NCI-H2171 treated with DMSO at 0.1 percent for 48 hours (cell line): ENCODE measurements at places on chromosomes 2 and 18.

DNA sequence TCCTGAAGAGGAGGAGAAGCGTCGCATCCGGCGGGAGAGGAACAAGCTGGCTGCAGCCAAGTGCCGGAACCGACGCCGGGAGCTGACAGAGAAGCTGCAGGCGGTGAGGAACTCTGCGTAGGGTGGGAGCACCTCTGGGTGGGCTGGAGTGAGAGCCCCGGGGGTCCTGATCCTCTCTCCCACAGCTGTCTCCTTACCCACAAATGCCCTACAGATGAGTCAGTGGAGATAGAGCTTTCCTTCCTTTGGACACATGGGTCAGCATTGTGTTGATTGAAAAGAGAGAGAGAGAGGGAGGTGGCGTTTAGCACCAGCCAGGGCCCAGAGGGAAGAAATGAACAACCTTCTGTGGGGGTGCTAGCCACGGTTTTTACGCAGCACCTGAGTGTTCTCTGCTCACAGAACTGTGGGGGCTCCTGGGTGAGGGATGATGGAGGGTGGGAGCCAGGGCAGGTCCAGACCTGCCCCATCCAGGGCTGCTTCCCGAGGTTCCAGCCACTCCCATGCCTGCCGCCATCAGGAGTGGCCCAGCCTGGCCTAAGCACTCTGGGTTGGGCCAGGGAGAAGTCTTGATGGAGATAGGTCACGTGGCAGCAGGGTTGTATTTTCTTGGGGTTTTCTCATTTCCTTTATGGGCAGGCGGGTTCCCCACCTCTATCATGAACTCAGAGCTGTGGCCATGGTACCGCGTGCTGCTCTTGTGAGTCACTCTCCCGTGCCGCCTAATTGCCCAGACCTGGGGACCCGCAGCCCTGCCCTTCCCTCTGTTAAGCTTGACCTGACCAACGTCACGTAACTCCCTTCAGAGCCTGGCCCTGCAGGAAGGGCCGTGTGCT, 16.3 kb downstream of the FOSL2 start:
- DNase-seq = no peak

DNA sequence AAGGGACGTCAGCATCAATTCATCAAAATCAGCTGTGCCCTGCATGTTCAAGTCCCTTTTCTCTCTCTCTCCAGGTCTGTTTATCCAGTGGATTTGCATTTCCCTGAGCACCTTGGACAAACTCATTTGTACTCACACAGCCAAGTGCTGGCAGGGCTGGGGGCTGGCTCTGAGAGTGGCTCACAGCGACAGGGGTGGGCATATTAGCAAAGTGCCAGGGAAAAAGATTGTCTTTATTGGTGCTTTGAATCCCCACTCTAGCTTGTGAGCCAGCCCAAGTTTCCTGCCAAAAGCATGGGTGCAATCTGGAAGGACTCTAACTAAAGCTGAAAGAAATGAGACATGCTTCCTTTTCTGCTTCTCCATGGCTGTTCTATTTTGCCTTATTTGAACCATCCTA, 56.6 kb downstream of the ACOXL start:
- DNase-seq = no peak

GRCh38 chr2:42055573-42056514, 8.0 kb downstream of the PKDCC start:
- DNase-seq = no peak

DNA sequence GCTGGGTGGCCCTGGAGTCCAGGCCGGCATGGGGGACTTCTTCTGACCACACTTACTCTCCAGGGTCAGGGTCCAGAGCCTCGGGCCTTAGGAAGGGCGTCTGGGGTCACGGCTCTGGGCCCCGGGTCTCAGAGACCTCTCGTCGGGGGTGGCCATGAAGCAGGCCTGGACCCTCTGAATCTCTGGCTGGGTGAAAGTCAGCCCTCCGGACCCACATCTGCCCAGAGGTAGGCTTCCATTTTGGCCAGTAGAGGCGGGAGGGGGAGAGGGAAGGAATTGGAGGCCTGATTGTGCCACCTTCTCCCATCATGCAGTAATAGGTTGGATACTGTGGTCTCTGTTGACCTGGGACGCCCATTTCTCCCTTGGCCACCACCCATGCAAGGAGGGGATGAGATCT, 125.3 kb upstream of the GPC1 start:
- DNase-seq = no peak

DNA sequence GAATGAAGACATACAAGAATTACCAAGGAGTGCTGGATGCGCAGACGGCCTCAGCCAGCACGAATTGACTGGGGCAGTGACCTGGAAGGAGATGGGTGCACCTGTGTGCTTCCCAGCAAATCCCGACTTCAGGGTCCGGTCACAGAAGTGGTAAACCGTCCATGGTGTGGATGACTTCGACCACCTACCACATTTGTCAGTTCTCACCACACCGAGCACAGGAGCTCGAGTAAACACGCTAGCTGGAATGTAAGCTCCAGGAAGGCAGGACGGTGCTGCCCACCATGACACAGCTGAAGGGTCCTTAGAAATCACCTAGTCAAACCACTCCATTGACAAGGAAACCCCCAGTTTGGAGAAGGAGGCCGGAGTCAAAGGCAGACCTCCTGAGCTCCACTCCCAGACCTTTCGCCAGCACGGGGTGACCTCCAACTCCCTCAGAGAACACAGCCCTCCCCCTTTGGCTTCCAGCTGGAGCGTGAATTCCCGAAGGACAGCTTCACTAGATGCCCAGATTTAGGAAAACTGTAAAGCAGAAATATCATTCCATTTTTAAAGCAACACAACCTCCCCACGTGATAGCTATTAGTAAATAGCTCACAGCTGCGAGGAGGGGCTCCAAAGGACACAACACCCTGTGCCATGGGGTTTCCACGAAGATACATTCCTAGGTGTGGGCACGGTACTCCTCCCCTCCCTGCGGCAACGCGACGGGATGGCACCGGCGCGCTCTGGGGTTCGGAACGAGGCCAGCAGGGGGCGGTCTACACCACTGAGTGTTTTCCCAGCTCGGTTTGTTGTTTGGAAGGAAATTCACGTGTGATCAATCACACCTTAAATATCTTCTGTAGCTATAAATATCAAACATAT, 34.1 kb upstream of the GNAL start:
- DNase-seq = no peak

GRCh38 chr2:188870289-188870688, 103.9 kb upstream of the COL3A1 start:
- DNase-seq = no peak

GRCh38 chr2:121284463-121285449, at the start of gene TFCP2L1:
Gene TFCP2L1 (minus strand): TSS chr2:121285202. CDS start chr2:121285109, 93 bp downstream.
- peak; percentile 73 for DNase-seq

- DNase-seq = no peak
Measured at GRCh38 chr2:174667250-174667860, 69.8 kb upstream of the WIPF1 start.

DNA sequence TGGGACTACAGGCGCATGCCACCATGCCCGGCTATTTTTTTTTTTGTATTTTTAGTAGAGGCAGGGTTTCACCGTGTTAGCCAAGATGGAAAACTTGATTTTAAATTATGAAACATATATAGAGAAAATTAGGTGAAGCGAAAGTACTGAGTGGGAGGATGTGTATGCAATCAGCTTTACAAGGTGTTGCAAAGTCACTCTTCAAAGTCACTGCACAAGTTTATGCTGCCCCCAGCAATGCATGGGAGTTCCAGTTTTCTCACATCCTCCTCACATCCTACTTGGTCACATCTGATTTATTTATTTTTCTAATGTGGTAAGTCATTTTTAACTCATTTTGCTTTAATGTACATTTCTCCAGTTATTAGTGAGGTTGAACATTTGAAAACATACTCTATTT, 49.2 kb upstream of the CHN1 start:
- no peak for DNase-seq

DNA sequence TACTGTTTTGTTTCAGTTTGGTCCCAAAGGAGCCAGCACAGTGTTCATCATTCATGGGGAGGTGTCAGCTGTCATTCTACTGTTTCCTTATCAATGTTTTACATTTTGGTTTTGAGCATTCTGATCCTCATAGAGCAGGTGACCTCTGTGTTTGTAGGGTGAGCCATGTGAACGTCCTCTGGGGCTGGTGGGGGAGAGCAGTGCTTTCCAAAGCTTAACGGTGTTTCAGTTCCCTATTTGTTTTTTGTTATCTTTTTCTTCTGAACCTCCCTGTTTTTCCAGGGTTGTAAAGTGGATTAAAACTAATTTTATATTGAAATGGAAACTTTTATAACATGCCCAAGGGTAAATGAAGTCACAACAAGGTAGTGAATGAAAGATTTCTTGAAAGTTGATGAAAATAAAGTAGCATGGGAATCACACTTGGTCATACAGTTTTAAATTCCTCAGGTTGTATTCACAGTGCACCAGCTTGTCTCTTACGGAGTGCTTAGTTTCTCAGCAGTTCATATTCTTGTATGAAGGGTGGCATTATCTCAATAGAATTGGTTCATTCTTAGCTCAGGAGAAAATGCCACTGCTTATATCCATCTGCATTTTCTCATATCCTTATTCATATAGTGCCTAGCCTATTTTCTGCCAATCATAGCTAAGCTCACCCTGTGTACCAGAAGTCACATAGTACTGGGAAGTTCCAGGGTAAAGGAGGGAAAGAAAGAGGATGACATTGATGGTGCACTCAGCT, 54.5 kb downstream of the MAP4K4 start:
- no peak for DNase-seq

- no peak for DNase-seq
Measured at GRCh38 chr2:141611176-141611571, 519.6 kb downstream of the LRP1B start.

DNA sequence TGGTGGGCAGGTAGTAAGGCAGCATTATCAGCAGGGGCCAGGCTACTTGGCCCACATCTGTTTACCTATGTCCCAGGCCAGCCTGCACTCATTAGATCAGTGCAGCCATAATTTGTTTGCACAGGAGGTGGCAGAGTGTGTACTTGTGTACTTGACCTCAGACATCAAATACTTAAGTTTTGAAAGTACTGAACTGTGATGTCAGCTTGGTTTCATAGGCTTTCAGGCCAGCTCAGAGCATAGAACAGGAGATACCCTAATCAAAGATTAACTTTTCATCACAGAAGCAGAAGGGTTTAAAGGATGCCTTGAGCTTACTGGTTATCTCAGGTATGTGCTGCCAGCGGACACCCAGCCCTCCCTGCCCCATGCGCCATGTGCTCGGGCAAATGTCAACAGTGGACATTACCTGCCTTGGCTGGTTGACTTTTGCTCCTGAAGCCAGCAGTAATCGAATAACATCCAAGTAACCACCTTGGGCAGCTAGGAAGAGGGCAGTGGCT, 33.2 kb downstream of the ANKRD29 start:
- DNase-seq = no peak

- DNase-seq = no peak
Measured at GRCh38 chr18:13232971-13233786, 14.6 kb downstream of the LDLRAD4 start.

DNA sequence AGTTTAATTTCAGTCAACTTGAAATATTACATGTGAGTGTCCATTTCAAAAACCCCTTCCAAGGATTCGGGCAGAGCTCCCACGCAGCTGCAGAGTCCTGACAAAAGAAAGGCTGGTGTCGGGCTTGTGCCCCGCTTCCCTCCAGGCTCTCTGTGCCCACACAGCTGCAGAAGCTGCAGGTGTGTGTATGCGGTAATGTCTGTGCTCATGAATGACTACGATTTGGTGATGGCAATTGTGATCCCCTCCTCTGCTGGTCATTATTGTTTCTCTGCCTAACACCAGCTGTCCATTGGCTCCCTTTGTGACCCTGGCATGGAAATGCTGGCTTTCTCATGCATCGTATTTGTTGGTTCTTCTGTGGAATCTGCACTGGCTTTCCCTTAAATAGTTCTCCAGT, 224.8 kb downstream of the NUP35 start:
- DNase-seq = no peak

DNA sequence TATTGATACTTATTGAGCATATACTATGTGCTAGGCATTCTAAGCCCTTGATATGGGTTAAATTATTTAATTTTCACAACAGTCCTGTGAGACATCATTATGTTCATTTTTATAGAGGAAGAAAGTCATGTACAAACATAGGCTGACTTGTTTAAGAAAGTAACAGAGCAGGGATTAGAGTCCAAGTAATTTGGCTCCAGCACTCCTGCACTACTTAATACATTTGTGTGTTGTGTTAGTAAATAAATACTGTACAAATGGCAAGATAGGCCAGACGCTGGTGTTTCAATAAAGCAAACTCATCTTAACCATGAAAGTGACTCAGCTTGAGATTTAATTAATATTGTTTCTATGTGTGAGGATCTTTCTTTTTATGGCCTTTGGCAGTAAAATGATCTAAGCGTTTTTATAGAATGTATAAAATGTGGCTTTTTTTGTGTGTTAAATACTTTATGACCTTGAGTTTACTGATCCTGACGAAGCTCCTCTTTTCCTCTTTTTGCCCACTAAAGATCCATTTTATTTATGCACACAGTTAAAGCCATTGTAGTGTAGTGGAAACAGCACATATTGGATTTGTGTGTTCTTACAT, 21.3 kb downstream of the NBEAL1 start:
- no peak for DNase-seq

DNA sequence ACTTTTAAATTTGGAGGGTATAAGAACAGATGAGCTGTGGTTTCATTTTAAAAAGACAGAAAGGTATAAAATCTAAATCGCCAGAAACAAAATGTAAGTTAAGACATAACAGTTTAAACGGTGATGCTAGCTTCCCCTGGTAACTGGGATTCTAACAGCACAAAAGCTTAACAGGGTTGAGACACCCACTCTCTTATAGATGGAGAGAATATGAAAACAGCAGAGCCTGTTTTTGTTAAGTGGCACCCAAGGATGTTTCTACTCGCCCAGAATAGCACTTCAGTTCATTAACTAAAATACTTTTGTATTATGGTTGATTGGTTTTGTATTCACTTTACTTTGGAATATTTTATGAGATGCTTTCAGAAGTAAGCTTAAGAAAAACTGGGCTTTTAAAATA, 151.9 kb upstream of the RND3 start:
- DNase-seq = no peak

DNA sequence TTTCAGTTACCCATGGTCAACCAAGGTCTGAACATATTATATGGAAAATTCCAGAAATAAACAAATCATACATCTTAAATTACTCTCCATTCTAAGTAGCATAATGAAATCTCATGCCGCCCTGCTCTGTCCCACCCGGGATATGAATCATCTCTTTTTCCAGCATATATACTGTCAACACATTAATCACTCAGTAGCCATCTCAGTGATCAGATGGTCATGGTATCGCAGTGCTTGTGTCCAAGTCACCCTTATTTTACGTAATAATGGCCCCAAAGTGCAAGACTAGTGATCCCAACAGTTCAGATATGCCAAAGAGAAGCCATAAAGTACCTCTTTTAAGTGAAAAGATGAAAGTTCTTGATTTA, 43.8 kb downstream of the OSBPL6 start:
- DNase-seq = no peak

GRCh38 chr18:69956665-69957620, 9.3 kb upstream of the CD226 start:
- DNase-seq = no peak

GRCh38 chr2:198817536-198817935, 640.2 kb downstream of the SATB2 start:
- DNase-seq = no peak

DNA sequence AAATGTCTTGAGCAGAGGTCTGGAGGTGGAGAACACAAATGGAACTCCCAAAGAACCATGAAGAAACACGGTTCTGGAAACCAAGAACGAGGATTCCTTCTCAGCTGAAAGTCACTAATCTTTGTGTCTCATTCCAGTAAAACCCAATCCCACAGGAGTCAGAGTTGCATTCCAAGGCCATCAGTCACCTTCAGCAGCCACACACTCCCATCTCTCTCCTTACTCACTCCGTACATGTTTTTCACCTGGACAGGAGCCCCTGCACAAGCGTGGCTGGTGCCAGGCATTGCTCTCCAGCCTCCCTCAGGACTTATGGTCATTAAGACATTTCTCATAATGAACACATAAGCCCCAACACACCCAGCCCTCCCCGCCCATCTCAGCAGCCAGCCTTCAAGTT, 175.4 kb upstream of the SIX2 start:
- DNase-seq = no peak
